C1 segment of cervical spinal cord (tissue), 14 donors: ENCODE measurements at places on chromosomes 6 and 20.

GRCh38 chr6:1665214-1665613 lies 55.5 kb downstream of the FOXC1 start:
- DNase-seq = no peak

- DNase-seq = no peak
These were observed 46.8 kb downstream of the CD24 start for GRCh38 chr6:106927531-106928398.

DNA sequence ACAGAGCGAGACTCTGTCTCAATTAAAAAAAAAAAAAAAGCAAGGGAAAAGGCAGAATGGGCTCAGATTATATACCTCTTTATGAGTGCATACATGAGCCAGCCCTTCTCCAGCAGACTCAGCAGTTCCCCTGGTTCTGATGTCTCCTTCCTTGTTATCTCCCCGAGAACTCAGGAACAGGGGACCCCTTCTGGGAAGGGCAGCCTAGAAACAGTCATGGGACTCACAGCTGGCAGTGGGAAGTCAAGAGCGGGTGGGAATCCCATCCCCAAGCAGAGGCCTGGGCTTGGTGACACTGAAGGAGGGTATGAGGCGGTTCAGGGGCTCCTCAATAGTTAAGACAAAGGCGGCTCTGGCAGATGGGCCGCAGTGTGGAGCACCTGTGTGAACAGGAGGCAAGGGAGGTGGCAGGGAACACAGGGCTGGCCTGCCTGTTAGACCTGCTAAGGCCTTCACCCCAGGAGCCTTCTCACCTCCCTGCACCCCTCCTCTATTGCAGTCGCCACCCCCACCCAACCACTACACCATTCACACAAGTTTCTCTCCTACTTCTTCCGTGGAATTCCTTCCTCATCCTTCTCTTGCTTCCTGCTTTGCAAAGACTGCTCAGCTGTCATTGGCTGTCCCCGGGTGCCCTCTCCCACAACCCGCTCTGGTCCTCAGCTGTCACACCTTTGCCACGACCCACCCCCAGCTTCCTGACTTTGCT lies 29.7 kb upstream of the MDFI start:
- DNase-seq = no peak

- no peak for DNase-seq
These were observed 21.8 kb upstream of the UFL1 start for GRCh38 chr6:96499781-96500180.

GRCh38 chr6:142824426-142824825 lies 120.5 kb downstream of the HIVEP2 start:
- DNase-seq = no peak

- DNase-seq = no peak
These were observed 27.5 kb downstream of the SERPINB9 start for GRCh38 chr6:2875359-2876191.

GRCh38 chr20:55200317-55200716 lies 724.9 kb downstream of the DOK5 start:
- no peak for DNase-seq

GRCh38 chr6:25085756-25086155 lies 150.0 kb upstream of the RIPOR2 start:
- no peak for DNase-seq

- no peak for DNase-seq
These were observed 272.2 kb upstream of the FLRT3 start for GRCh38 chr20:14609328-14610221.

- no peak for DNase-seq
These were observed 250.9 kb upstream of the JAG1 start for GRCh38 chr20:10924644-10925201.

DNA sequence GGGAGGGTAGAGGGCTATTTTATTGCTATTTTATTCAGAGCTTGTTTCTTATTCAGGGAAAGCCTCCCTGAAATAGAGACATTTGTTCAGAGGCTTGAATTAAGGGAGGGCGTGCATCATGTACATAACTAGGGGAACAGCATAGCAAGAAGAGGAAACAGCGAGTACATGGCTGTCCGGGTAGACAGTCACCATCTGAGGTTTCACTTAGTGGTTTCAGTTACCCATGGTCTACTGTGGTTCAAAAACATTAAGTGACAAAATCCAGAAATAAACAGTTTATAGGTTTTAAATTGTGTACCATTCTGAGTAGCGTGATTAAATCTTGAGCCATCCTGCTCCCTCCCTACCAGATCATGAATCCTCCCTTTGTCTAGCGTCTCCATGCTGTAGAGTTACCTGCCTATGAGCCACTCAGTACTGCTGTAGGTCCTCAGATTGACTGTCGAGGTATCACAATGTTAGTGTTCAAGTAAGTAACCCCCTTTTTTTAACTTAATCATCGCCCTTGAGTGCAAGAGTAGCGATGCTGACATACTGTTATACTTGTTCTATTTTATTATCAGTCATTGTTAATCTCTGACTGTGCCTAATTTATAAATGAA lies 791.5 kb downstream of the TFAP2A start:
- no peak for DNase-seq

GRCh38 chr20:18705910-18706309 lies 107.7 kb upstream of the SCP2D1 start:
- no peak for DNase-seq

DNA sequence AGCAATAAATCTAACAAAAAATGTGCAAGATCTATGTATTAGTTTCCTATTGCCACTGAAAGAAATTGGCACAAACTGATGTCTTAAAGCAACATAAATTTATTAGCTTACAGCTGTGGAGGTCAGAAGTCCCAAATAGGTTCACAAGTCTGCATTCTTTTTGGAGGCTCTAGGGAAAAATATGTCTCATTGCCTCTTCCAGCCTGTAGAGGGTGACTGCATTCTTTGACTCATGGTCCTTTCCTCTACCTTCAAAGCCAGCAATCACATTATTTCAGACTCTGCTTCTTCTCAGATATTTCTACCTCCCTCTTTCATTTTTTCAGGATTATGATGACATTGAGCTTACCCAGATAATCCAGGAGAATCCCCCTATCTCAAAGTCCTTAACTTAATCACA lies 1531.1 kb downstream of the KHDRBS2 start:
- DNase-seq = no peak

DNA sequence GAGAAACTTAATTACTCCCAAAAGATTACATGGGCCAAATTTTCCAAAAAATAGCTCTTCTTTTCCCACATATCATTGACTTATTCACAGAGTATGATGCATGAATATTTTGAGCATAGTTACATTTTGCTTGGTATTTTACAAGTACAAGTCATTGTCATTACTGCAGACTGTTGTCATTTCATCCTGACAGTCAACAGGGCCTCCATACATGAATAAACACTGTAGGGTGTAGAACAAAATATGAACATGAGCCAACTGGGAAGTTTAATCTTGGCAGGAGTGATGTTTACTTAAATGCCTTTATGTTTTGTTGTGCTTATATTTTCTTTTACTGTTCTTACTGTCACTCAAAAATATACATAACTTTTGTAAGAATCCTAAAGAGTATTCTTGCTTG lies 340.7 kb downstream of the ADGRB3 start:
- no peak for DNase-seq

DNA sequence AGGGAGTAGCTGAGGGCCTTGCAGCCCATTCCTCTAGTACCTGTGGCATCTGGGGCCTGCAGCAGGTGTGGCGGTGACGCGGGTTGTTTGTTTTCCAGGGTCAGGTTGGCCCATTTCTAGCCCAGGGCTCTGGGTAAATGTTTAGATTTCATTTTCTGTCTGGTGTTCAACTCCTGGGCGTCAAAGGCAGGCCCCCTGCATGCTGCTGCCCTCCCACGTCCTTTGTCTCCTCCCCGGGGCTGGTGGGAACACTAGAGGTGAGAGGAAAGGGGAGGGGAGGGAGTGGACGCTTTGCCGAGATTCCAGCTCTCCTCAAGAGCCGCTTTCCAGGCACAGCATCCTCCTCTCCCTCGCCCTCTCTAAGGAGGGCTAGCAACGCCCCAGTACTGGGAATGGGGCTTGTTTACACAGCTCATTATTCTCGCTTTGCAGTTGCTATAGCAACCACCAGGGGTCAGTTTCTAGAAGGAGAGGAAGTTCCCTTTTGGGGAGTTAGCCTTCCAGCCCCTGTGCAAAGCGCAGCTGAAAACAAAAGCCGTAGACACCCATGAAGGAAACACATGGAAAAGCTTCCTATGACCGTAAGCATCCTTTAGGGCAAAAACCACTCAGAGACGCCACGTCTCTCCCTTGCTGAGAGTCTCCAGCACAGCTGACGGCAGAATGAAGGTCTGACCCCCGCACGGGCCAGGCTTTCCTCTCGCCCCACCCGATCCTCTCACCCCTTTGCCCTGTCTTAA lies 170.6 kb downstream of the LY86 start:
- DNase-seq = peak; percentile 24

- DNase-seq = no peak
These were observed 66.6 kb downstream of the SMLR1 start for GRCh38 chr6:130893766-130894165.

GRCh38 chr20:53662595-53662994 lies 69.0 kb upstream of the ZNF217 start:
- DNase-seq = no peak

- DNase-seq = no peak
These were observed 59.6 kb downstream of the RWDD2A start for GRCh38 chr6:83252719-83253118.

DNA sequence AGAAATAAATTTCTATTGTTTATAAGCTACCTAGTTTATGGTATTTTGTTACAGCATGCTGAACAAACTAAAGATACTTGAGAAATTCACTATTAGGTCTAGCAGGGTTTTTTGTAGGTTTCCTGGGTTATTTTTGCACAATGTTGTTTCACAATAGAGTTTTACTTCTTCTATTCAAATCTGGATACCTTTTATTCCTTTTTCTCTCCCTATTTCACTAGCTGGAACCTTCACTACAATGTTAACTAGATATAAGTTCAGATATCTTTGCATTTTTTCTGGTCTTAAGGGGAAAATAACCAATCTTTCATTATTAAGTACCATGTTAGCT lies 237.7 kb upstream of the CITED2 start:
- no peak for DNase-seq

DNA sequence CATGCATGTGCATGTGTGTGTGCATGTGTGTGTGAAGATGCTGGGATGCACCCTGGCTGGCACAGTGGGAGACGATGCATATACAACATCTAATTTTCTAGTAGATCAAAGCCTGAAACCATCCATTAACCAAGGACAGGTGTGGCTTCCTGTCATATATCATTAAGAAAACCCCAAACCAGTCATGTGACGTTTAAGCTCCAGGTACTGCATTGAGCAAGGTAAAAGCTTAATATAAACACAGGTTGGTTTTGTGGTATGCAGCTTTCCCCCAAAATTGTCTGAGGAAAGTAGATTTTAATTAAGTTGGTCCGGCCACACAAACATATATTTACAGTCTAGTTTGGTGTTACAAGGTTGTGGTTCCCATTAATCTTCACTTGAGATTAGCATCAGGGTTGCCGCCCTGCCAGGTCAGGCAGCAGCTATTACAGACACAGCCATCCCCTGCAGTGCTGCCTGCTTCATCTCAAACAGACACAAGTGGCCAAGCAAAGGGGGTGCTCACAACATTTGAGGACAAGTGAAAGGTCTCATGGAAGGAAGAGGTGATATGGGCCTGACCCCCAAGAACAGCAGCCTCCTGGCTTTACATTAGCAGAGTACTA lies 48.6 kb upstream of the NAA20 start:
- DNase-seq = no peak

GRCh38 chr20:63176034-63176426 lies 39.9 kb downstream of the YTHDF1 start:
- no peak for DNase-seq

GRCh38 chr6:3633711-3634110 lies 117.8 kb downstream of the PXDC1 start:
- DNase-seq = no peak

GRCh38 chr20:47421076-47421475 lies 64.6 kb upstream of the ZMYND8 start:
- no peak for DNase-seq

- DNase-seq = no peak
These were observed 557.2 kb upstream of the JAG1 start for GRCh38 chr20:11230999-11231398.

- no peak for DNase-seq
These were observed 20.5 kb downstream of the PERP start for GRCh38 chr6:138086573-138087196.

- no peak for DNase-seq
These were observed 61.9 kb upstream of the AKIRIN2 start for GRCh38 chr6:87763901-87764300.

DNA sequence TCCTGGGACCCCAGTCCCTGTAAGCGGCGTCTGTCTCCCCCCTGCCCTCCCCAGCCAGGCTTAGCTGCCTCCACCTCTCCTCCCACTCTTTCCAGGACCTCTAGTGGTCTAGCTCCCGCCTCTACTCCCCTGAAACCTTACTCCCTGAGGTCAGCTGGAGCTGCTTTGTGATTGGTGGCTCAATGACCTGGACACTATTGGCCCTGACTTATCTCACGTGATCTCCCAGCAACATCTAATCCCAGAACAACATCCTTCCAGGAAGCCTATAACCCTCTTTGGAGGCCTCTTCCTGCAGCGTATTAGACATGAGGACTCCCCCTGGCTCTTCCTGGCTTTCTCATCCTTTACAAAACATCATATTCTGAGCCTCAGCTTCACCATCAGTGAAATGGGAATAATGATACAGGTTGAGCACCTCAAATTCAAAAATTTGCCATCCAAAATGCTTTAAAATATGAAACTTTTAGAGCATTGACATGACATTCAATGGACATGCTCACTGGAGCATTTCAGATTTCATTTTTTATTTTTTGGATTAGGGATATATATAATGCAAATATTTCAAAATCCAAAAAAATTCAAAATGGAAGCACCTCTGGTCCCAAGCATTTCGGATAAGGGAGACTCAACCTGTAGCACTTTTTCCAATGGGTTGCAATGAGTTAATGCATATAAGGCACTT lies 16.3 kb upstream of the SRC start:
- no peak for DNase-seq

DNA sequence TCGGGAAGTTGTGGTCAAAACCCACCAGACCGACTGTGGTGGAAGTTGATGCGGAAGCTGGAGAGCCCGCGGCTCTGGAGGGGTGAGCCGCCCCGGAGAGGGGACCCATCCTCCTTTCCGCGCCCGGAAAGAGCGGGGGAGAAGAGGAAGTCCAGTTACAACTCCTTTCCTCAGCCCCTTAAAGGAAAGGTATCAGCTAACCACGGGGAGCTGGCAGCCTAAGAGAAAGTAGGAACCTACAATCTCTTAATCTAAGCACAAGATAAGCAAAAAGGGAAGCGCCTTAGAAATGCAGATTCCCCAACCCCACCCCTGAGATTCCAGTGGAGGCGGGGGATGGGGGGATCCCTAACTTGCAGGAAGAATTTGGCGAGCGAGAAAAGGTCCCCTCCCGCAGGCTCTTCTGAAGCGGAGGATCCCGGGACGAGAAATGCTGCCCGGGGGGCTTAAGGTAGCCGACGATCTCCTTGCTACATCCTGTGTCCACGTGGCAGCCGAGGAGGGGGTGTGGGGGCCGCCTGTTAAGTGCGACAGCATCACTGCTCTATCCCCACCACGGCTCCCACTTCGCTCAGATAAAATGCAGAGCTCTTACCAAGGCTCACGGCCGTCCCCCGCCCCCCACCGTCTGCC lies 87.5 kb downstream of the ZFP64 start:
- DNase-seq = no peak
